Stimulated activated CD4-positive, alpha-beta T cell treated with anti-CD3 and anti-CD28 coated beads, Interleukin-2, amount 100 ng/mL, for 24 hours (primary cell): ENCODE measurements at places on chromosomes 12 and 14.

GRCh38 chr14:64772397-64772950, 68.2 kb downstream of the PLEKHG3 start:
- DNase-seq = no peak

- DNase-seq = no peak
Measured at GRCh38 chr12:2679068-2679815, 115.5 kb upstream of the FKBP4 start.

- DNase-seq = no peak
Measured at GRCh38 chr14:85254711-85255110, 275.2 kb upstream of the FLRT2 start.

DNA sequence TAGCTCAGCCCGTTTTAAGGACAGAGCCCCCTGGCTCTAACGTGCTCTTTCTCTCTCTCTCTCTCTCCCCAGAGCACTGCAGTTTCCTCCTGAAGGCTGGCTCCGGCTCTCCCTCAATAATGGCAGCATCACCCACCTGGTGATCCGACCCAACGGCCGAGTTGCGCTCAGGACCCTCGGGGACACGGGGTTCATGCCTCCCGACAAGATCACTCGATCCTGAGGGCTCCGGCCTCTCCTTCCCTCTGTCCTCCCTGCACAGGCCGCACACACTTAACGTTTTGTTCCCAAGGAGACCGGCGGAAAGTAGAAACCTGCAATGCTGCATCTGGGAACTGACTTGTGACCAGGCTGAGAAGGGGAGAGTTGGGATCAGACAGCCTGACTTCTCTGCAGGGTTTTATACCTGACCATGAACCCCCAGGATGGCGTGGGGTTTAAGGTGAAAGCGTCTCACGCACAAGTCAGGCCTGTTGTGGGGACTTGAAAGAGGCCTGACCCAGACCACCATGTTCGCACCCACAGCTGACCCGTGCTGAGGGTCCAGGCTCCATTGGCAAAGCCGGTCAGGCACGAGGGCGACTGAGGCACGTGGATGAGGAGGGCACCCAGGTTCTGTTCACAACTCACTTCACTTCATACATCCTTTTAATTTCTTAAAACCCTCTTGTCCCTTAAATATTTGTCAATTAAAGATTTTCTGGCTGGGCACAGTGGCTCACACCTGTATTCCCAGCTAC, 10.1 kb downstream of the PGAM5 start:
- no peak for DNase-seq

DNA sequence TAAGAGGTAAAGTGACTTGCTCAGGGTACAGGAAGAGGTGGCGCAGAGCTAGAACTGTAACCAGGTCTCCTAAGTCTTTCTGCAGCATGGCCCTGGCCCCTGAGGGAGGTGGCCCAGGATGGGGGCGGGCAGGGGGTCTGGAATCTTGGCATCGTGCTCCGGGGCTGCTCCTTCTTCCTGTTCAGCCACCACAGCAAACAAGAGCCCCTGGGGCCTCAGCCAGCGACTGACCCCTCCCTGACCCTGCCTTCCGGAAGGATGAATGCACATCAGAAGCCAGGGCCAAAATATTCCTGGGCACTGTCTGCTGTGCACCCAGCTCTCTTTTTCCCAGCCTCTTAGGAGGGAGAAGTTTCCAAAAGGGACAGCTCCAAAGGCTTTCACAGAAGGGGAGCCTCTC, 242.8 kb downstream of the DPF3 start:
- no peak for DNase-seq

DNA sequence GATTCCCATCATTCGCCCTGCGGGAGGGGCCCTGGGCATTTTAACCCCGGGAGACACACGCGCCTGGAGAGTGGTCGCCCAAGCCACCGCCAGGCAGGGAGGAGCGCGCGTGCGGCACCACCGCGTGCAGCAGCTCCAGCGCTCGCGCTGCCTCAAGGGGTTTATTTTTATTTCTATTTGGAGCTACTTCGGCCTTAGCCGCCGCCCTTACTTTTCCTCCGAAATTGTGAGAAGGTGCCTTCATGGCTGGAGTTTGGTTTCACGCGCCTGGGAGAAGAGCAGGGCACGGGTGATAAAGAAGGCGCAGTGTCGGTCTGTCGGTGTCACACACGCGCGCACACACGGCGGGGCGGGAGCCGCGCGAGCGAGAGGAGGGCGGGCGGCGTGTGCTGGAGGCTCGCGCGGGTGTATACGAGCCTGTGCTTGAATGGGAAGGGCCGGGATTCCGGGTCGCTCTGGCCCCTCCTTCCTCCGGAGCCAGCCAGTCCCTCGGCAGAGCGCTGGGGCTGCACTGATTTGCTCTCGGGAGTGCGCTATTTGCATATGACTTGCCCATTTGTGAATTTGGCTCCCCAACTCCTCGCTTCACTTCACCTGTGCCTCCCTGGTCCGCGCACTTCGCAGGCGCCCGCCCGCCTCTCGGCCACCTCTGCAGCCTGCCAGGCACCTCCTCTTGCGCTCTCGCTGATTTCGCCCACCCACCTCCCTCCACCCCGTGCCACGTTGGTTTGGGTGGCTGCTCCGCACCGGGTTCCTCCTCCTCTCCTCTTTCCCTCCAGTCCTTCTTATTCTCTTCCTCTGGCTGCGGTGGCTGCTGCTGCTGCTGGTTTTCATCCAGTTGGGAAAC, 932.3 kb downstream of the DIO2 start:
- peak; percentile 4 for DNase-seq

- no peak for DNase-seq
Measured at GRCh38 chr12:93174473-93174872, 203.3 kb upstream of the NUDT4 start.

DNA sequence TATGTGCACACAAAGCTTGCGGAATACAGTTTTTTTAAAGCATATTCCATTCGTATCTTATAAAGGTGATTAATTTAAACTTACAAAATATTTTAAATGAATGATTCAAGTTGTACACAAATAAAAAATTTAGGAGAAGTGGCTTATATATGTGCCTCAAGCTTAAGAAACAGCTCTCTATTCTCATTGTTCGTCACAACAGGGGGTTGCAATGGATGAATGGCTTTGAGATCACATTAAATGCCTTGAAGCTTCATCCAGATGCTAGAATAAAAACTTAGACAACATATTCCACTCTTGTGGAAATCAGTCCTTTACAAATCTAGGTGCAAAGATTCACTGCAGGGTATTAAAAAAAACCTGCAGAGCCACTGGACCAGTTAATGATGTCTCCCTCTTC, 303.9 kb upstream of the LRFN5 start:
- DNase-seq = no peak

- no peak for DNase-seq
Measured at GRCh38 chr14:53845813-53846693, 110.6 kb downstream of the BMP4 start.

DNA sequence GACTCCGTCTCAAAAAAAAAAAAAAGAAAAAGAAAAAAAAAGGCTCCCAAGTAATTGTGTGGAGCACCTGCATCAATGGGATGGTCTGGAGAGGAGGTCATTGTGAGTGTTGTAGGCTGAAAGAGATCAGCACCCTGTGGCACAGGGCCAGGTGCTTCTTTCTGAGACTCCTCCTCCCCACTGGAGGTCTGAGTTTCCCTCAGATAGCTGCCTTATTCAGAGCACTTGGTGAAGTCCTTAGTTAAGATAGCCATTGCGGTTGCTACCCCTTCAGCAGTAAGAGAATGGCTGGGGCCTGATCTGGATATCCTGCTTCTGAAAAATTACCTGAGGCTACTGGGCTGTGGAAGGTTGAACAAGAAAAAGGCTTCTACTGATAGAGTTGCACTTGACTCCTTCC, 69.8 kb downstream of the ANO6 start:
- DNase-seq = no peak

DNA sequence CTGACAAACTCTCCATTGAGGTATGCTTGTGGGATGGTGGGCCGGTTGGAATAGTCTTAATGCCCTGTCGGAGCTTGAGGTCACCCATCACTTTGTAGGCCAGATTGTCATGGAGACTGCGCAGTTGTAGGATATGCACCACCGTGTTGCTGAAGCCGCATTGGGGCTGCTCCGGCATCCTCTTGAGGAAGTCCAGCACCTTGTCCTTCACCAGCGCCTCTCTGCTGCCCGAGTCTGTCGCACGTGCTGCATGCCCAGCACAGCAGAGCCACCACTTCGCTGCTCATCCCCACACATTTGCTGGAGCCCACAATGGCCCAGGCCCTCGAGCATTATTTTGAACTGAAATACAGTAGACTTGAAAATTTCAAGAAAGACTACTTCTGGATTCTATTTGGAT, 61.8 kb downstream of the FBXO33 start:
- DNase-seq = no peak

DNA sequence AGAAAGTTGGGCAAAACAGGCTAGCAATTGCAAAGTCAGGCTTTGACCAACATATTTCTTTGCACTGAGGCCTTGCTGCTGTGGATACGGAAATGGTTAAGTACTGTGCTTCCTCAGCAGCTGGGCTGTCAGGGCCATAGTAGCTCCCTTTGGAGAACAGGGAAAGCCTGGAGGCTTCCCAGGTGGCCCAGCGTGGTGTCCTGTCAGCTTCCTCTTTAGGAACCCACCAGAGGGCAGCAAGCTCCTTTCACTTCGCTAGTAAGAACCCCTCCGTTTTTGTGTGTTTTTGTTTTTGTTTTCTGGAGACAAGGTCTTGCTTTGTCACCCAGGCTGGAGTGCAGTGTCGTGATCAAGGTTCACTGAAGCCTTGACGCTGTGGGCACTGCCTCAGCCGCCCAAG, 1.7 kb upstream of the CFAP251 start:
- DNase-seq = no peak

DNA sequence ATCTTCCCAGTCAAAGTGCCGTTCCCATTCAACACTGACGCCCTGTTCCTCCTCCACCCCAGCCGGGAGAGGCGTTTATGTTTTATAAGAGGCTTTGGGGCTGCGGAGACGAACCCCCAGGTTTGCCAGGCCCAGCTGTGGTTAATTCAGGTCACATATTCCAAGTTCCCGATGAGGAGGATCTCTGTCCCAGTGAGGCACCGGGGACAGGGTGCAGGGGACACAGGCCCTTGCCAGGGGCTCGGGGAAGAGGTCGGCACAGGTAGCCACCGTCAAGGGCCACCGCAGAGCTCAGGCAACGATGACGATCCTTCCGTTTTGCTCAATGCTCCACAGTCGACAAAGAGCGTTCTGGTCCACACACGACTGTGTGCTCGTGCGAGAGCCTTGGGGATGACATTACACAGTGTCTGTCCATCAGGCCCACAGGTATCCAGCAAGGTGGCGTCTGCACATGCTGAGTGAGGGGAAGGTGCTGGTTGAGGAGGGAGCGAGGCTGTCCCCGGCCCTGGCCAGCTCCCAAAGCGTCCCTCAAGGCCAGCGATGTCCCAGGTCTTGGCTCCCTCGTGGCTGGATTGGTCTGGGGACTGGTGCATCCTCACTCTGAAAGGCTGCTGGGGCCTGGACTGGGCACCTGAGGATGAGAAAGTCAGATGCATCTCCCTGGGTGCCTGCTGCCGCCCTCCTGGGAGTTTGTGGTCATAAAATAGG, 189.2 kb upstream of the C14orf180 start:
- peak; percentile 19 for DNase-seq

DNA sequence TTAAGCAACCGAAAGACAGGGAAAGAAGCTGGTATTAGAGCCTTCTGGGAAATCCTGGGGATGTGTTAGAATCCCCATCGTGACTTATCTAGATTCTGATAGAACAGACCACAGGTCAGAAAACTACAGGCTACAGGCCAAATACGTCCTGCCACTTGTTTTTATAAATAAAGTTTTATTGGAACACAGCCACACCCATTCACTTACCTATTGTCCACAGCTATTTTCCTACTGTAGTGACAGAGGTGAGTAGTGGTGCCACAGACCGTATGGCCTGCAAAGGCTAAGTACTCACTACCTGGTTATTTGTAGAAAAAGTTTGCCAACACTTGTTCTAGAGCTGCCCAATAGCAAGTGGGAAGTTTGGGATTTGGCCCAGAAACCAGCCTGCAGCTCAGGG, 53.8 kb downstream of the HRK start:
- no peak for DNase-seq

DNA sequence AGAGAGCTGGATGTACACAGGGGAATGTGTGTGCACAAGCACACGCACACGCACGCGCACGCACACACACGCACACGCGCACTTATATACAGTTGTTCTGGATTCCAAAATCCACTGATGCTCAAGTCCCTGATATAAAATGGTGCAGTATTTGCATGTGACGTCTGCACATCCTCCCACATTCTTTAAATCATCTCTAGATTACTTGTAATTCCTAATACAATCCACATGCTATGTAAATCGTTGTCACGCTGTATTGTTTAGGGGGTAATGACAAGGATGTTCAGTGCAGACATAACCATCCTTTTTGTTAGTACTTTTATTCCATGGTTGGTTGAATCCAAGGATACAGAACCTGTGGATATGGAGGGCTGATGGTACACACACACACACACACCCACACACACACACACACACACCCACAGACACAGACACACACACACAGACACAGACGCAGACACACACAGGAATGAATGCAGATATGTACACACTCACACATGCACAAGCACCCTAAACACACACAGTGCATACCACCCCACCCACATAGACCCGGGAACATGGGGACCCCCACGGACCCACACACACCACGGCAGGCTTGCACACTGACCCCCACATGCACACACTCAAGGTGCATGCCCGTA, 188.5 kb upstream of the PRMT8 start:
- no peak for DNase-seq

- DNase-seq = no peak
Measured at GRCh38 chr12:98883231-98883630, 238.1 kb downstream of the APAF1 start.

- no peak for DNase-seq
Measured at GRCh38 chr14:72128629-72129028, 196.4 kb downstream of the RGS6 start.

DNA sequence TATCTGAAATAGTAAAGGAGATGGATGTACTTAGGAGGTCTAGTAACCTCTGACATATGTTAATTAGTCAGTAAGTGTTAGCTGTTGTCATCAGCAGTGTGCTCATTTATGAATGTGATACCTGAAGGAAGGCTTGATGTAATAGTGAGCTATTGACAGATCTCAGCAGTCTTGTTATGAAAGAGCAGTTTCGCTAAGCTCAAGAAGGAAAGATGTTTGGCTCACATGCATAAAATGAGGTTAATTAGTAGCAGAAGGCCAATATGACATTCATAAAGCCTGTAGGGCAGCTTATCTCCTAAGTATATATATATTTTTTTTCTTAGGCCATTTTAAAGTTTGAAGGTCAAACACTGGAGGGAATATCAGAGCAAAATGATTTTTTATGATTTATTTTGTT, 2.8 kb downstream of the FAM234B start:
- no peak for DNase-seq

- DNase-seq = no peak
Measured at GRCh38 chr14:101071493-101071906, 168.0 kb upstream of the RTL1 start.

DNA sequence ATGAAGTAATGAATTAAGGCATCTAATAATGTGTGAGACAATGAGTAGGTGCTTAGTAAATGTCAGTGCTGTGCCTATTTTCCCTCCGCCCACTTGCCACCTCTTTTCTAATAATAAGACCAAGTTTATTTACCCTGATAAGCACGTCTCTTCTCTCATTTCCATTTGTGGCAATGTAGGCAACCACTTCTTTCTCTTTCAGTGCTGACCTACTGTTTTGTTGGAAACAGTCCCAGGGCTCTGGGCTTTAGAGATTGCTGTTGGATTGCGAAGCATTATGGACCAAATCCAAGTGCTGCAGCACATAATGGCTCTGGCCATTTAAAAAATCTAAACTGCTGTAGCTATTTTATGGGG, 141.3 kb upstream of the PLEKHG7 start:
- DNase-seq = no peak

- no peak for DNase-seq
Measured at GRCh38 chr12:96811083-96811482, 96.0 kb upstream of the NEDD1 start.
